ENCODE measurements at places on chromosomes 1 and 21. TPM values are rescaled to one million over a fixed set of nuclear protein-coding genes. Genes with fewer than 3 reads are reported as not detected.

DNA sequence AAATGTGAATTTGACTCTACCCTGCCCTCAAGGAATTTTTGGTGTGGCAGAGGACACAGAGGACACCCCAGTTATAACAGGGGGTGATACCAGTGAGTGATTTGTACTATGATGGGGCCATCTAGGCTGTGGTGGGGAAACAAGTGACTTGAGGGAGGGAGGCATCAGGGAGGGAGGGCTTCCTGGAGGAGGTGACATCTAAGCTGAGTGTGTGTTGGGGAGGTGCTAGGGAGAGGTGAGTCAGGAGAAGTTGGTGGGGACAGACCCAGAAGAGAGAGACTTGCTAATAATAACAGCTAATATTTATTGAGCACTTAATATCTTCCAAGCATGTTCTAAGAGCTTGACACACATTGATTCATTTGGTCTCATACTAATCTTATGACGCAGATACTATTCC lies 19.9 kb upstream of the TTC4 start:
- no peak overlapping the region for H3K27ac ChIP-seq
- no peak for DNase-seq
- H3K36me3 ChIP-seq = peaks cover 3% of the 10 kb centered on the region
- no peaks in the 10 kb centered on the region for H3K27me3 ChIP-seq
- H3K4me1 ChIP-seq = no peaks in the 10 kb centered on the region
- H3K4me3 ChIP-seq = no peak overlapping the region

DNA sequence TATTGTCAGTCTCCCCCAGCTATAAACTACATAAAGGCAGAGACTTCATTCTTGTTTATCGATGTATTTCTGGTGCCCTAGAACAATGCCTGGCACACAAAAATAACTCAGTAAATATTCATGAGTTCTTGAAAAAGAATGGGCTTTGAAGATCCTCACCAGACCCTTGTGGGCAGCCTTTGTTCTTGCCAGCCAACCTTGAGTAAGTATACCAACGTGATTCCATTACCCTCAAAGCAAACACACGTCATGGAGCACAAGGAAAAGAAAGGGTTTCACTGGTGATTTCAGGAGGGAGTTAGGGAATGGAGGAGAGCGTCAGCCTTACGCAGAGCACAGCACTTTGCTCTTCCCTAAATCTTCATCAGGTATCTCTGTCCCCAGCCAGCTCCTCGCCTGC lies 29.4 kb downstream of the NMNAT2 start:
- H3K4me1 ChIP-seq = no peaks in the 10 kb centered on the region
- no peak overlapping the region for H3K4me3 ChIP-seq
- no peak overlapping the region for H3K27ac ChIP-seq
- DNase-seq = no peak
- H3K36me3 ChIP-seq = no peaks in the 10 kb centered on the region

- H3K4me1 ChIP-seq = no peaks in the 10 kb centered on the region
- H3K36me3 ChIP-seq = peaks cover 15% of the 10 kb centered on the region
- no peak overlapping the region for H3K4me3 ChIP-seq
- H3K27ac ChIP-seq = no peak overlapping the region
- DNase-seq = no peak
- H3K27me3 ChIP-seq = no peaks in the 10 kb centered on the region
These were observed 31.6 kb upstream of the CEP350 start for GRCh38 chr1:179923029-179923428.

DNA sequence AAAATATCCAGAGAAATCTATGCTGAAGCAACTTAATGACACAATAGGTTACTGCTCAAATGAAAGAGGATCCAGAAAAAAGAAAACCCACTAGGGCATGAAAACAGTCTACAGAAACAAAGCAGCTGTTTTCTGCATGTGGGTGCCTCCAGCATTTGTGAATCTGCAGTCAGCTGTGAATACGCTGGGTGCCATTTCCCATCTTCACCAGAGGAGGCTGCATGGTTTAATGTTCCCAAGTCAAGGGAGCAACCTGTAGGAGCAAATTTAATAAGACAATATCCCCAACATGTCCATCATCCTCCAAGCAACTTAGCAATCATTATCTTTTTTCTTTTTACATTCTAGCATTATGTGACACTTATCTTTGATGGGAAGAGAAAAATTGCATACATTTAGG lies 396.6 kb downstream of the BRINP2 start:
- DNase-seq = no peak
- no peaks in the 10 kb centered on the region for H3K4me1 ChIP-seq
- H3K36me3 ChIP-seq = no peaks in the 10 kb centered on the region
- H3K27me3 ChIP-seq = no peaks in the 10 kb centered on the region
- no peak overlapping the region for H3K27ac ChIP-seq

DNA sequence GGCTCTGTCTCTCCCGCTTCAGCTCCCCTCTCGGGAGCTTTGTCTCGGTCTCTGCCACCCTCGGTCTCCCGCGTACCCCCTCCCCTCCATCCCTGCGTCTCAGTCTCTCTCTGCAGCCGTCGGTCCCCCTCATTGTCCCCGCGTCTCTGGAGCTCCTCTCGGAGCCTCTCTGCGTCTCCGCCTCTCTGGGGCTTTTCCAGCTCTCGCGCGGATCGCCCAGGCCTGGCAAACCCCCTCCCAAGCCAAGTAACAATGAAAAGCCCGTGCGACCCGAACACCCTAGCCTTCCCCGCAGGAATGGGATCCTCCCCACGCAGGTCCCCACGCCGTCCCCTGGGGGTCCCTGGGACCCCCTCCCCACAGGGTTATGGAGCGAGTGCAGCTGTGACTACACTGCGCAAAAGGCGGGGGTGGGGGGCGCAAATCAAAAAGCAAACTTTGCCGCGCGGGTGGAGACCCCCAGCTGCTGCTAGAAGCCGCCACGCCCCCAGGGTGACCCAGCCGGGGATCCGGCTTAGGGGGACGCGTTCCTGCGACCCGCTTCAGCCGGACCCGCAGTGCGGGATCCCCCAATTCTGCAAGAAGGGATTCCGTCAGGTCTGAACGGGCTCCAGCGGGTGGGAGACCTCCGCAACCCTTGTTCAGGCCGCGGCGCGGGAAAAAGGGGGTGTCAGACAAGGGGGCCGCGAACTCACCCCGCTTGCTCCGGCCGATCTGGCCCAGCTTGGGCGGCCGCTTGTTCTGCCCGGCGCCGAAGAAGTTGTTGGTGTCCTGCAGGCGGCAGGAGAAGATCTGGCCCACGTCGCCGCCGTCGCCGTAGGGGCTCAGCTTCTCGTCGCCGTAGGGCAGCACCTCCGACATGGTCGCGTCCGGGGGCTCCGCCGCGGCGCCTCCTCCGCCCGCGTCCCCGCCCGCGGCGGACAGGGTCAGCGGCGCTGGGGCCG lies 1.2 kb downstream of the CAMK2N1 start:
- H3K27ac ChIP-seq = no peak overlapping the region
- no peaks in the 10 kb centered on the region for H3K36me3 ChIP-seq
- no peaks in the 10 kb centered on the region for H3K27me3 ChIP-seq
- H3K4me1 ChIP-seq = peaks cover 8% of the 10 kb centered on the region

The TTLL10 gene
- total RNA-seq = not detected

The MRAP gene
- not detected for total RNA-seq

The ADAMTSL4 gene
- total RNA-seq = 85.3 TPM

The RIIAD1 gene
- total RNA-seq = not detected
